ENCODE measurements at places on chromosomes 6 and 20.

DNA sequence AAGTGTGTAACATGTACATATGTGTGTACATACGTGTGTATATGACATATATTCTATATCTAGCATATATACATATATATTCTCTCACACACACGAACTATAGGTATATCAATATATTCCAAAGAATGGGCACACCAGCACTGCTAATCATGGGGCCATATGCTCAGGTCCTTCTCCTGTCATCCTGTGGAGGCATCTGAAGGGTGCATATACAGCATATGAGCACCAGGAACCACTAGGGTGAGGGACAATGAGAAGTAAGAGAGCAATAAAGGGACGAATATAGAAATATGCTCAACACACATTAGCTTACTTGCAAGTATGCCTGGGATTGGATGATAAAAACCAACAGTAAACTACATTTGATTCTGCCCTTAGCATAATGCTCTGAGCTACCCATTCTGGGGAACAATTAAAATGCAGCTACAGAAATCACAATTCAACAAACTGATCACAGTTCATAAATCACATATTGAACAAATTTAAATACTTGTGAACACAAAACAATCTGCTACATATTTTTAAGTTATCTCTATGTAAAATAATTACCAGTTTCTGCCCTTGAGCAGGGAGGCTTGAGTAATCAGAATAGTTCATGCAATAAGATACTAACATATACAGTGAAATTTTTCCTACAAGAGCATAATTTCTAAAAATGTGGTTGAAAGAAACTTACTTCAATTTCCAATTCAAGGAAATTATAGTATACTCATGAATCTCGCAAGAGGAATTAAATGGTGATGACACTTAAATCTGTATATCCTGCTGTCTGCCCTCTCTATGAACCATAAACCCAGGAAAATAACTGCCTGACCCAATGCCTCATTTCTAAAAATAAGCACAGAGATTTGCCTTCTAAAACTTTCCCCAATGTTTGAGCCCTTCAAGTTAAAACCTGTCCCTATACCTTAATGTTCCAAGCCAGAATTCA lies 272.2 kb upstream of the THEMIS start:
- no peak for DNase-seq

DNA sequence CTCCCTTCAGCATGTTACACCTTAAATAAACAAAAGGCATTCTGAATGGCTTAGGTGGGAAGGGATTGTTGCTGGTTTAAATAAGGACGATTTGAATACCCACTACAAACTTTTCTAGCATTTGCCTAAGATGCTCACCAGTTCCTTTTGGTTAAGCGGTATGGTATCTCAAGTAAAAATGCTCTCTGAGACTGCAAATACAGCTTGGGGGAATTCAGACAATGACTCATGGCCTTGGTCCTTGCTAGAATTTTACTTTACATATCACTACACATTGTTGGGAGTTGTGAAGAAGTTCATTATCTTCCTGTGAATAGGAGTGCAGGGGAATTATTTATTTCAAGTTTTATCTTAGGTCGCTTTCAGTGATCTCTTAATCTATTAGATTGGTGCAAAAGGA lies 670.7 kb downstream of the UTRN start:
- no peak for DNase-seq

- no peak for DNase-seq
Observed at GRCh38 chr6:54103497-54103896, 7.7 kb upstream of the MLIP start.

DNA sequence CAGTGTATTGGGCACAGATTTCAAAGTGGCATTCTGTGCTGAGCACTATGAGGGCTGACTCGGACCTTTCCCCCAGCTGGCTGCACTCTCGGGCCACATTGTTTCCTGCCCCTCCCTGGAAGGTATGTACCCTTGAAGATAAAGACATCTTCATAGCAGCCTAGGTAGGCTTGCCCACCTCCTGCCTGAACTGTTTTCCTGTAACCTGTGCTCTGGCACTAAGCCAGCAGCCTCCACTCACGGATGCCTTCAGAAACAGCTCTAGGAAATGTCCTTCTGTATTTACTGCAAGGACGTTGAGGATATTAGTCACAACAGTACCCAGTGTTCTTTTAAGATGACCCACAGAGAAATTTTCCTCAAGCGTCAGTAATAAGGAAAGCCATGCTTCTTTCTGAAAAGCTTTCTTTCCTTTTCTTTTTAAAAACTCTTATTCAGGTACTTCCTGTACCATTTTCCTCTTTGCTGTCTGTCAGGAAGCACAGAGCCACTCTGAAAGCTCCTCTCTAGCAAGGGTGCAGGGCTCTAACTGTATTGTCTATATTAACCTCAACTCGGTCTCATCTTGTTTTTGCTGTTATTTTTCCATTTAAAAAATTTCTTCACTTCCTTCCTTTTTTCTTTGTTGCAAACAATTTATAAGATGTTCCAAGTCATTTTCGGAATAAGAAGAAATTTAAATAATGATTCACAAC lies 43.5 kb downstream of the TTI1 start:
- DNase-seq, result no peak

- no peak for DNase-seq
Observed at GRCh38 chr20:4112481-4113421, 97.4 kb upstream of the RNF24 start.

DNA sequence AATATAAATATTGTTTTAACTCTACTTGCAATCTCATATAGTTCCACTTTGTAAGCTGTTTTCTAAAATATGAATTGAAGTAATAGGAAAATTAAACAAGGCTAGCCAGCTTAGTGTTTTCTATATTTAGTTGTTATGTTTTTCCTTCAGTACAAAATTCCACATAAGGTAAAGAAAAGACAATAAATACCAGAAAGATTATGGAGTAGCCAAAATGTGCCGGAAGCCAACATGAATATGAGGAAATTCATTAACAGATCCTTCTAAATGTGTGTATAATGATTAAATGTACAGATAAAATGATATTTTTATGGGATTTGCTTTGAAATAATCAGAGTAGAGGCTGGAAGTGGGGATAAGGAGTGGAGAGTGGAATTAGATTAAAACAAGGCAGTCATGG lies 52.5 kb upstream of the COL21A1 start:
- no peak for DNase-seq

DNA sequence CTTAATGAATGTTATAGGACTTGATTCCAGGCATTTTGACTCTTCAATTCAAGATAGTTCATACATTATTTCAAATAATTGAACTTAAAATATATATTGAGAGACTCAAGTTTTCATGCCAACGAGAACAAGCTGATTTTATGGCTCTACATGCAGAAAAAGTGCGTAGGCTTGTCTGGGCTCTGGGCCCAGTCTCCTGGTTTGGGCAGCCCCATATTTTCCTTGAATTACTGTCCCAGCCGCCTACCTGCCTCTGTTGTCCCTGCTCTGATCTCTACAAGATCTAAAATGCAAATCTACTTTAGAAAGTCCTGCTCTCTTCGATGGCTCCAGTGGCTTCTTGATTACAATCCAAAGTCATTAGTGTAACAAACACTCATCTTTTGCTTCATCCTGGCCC lies 537.4 kb upstream of the CHD6 start:
- no peak for DNase-seq

DNA sequence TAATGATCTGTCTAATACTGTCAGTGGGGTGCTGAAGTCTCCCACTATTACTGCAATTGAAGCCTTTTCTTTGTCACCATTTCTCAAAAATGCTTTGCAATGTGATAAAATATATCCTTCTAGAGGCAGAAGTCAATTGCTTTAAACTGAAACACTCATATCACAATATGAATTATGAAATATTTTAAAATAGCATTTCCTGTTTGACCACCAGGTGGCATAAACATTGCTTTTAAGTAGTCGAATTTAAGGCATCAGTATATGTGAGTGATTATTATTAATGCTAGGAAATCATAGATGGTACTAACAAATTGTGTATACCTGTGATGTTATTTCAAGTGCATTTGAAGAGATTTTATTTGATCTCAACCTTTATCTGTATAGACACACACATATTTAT lies 87.5 kb downstream of the MEI4 start:
- no peak for DNase-seq

- DNase-seq, result no peak
Observed at GRCh38 chr6:166604911-166605310, 18.4 kb upstream of the RAMACL start.

DNA sequence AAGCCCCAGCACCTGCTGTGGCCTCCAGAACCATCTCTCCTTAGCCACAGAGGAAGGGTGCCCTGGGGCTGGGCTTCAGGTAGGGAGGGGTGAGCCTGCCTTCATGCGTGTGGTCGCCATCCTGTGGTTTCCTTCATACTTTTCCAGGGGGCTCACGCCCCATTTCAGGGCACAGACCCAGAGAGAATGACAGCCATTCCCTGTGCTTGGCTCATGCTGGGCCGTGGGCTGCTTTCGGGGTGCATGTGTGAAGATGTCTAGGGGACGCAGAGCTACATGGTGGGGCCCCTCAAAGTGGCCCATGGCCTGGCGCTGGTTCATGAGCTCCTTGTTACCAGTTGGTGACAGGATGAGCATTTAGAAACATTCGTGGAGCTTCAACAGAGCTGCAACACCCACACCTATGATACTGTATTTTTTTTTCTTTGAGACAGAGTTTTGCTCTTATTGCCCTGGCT lies 190.3 kb upstream of the SLC24A3 start:
- no peak for DNase-seq

DNA sequence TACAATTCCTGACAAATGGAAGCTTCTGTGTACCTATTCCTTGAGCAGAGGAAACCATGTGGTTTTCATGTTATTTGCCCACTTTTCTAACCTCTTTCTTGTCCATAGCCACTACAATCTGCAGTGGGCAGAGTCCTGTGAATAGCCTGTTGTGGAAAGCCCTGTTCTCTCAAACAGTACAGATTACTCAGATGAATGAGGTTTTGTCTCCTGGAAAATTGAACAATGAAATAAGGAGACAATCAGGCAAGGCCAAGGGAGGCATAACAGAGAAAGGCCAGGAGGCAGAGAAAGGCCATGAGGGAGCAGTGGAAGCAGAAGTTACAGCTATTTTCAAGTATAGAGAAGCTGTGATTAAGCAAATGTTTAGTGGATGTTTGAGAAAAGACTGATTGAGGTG lies 189.3 kb downstream of the GRIK2 start:
- no peak for DNase-seq

- DNase-seq, result peak; percentile 42
Observed at GRCh38 chr6:33585403-33586107, 5.5 kb upstream of the BAK1 start.

GRCh38 chr20:11795071-11795615 lies 122.5 kb upstream of the BTBD3 start:
- no peak for DNase-seq

- DNase-seq, result no peak
Observed at GRCh38 chr6:153216789-153217188, 85.7 kb upstream of the RGS17 start.

DNA sequence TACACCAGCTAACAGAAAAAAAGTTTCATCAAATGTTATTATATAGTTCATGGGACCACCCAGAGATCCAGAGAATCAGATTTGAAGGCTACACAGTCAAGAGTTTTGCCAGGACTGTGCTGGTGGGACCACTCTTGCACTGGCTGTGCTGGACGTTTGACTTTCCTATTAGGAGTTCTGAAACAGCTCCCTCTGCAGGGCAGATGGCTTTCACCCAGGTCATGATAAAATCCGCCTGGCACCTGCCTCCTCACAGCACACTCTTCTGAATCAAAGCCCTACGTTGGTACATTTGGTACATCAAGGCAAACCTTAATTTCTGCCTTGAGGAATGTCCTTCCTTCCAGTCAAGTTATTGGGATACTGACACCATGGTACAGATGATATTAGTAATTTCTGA lies 302.1 kb downstream of the ZNF217 start:
- no peak for DNase-seq

GRCh38 chr20:58702859-58703648 lies 10.5 kb downstream of the NPEPL1 start:
- no peak for DNase-seq

- no peak for DNase-seq
Observed at GRCh38 chr6:45998524-45998923, 17.1 kb downstream of the CLIC5 start.

DNA sequence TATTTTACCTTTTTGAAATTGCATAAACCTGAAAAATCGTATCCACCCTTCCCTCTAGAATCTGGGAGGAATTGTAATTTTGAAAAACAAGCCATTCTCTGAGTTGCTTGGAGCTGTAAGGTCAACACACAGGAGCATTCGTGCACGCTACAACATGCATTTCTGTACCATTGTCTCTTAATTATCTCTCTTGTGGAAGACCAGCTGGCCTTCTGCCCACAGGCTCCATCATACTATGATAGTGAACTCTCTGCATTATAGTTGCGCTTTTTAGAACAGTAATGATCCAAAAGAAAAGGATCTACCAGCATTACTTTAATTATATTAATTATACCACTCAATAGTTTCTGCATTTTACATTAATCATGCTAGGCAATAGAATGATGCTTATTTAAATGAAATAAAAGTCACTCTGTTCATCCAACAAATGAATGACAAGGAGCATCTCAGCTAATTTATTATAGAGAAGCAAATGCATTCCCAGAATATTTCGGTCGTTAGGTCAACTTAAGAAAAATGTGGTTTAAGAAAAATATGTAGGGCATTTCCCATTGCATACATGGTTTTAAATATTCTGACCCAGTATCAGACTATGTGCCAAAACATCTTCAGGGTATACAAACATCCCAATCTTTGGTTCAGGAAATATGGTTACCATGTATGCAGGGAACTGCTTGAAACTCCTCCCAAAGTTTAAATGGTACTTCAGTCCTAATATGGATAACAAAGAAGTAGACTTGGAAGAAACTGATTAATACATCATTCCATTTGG lies 263.5 kb downstream of the TFAP2A start:
- no peak for DNase-seq

GRCh38 chr6:42963855-42964605 lies 3.5 kb downstream of the GNMT start:
- no peak for DNase-seq

DNA sequence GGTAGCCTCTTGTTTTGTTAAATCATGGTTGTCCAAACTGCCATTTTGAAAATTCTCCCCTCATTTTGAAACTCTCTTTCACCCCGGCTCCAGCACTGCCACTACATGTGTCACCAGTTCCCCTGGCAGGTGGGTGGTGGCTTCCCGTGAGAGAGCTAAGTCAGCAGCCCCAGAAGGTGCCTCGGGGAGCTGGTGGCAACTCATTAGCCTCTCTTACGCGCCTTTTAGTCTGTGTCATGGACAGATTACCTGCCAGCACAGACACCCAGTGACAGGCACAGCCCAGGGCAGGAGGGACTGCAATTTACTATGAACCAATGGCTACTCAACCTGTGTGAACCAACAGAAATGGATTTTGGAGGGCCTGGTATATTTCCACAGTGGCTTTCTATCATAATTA lies 147.1 kb upstream of the SASH1 start:
- DNase-seq, result no peak

GRCh38 chr6:70135219-70136160 lies 167.4 kb downstream of the COL9A1 start:
- DNase-seq, result no peak

GRCh38 chr20:47926731-47927130 lies 141.4 kb upstream of the SULF2 start:
- DNase-seq, result no peak
